Esophagus squamous epithelium (tissue), 5 donors: ENCODE measurements at places on chromosomes 2 and 18. TPM values are rescaled to one million over a fixed set of nuclear protein-coding genes. Genes with fewer than 3 reads are reported as not detected.

GRCh38 chr2:45190481-45190942, 181.3 kb upstream of the SIX2 start:
- no peaks in the 10 kb centered on the region for H3K36me3 ChIP-seq
- H3K27me3 ChIP-seq: peaks cover 35% of the 10 kb centered on the region
- H3K4me3 ChIP-seq: no peak overlapping the region
- no peaks in the 10 kb centered on the region for H3K4me1 ChIP-seq
- H3K27ac ChIP-seq: no peak overlapping the region

The SPATA3 gene
- not detected for total RNA-seq

DNA sequence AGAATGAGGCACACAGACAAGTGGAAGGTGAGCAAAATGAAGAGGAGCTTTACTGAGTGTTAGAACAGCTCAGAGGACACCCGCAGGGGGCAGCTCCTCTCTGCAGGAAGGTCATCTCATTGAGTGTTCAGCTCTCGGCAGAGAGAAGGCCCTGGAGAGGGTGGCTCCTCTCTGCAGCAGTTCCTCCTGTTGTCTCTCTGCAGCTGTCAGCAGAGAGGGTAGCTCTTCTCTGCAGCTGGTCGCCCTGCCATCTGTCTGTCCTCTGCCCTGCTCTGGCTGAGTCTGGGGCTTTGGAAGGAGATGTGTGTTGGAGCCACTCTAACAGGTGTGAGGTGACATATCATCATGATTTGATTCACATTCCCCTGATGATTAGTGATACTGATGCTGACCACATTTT, 6.8 kb upstream of the SNTG2 start:
- no peak overlapping the region for H3K27ac ChIP-seq
- DNase-seq: no peak
- H3K4me1 ChIP-seq: no peaks in the 10 kb centered on the region
- no peak overlapping the region for H3K4me3 ChIP-seq

DNA sequence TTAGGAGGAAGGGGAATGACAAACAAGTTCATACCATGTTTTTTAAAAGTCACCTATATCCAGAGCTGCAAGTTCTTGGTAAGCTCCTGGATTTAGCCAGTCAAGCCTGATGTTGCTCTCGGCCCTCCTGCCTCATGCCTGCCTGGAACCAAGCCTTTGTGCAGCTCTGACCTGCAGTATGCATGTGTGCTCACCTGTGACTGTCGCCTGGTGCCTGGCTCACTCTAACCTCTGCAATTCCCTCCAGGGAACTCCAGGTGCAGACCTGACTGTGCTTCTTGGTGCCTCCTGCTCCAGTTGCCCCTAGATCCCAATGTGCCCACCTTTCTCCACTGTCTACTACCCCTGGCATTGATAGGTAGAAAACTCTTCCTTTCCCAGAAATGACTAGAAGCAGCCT, 85.1 kb upstream of the ZBTB14 start:
- no peak for DNase-seq
- H3K27ac ChIP-seq: no peak overlapping the region
- no peaks in the 10 kb centered on the region for H3K27me3 ChIP-seq
- no peaks in the 10 kb centered on the region for H3K36me3 ChIP-seq
- H3K4me1 ChIP-seq: no peaks in the 10 kb centered on the region
- H3K4me3 ChIP-seq: no peak overlapping the region

The RNU2-63P gene
- total RNA-seq: not detected

DNA sequence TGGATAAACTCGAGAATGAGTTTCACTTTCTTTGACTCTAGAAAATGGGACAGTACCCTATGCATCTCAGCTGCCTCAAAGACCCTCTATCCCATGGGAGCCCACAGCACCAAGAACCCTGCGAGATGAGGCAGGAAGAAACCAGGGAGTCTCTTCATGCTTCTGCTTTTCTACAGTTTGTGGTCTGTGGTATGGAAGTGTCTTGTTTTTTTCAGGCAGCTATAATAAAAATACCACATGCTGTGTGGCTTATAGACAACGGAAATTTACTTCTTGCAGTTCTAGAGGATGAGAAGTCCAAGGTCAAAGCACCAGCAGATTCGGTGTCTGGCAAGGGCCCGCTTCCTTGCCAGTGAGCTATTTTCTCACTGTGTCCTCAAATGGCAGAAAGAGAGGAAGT, 257.9 kb downstream of the SUCLG1 start:
- no peaks in the 10 kb centered on the region for H3K4me1 ChIP-seq
- H3K4me3 ChIP-seq: no peak overlapping the region
- no peaks in the 10 kb centered on the region for H3K36me3 ChIP-seq
- DNase-seq: no peak
- H3K27ac ChIP-seq: no peak overlapping the region

DNA sequence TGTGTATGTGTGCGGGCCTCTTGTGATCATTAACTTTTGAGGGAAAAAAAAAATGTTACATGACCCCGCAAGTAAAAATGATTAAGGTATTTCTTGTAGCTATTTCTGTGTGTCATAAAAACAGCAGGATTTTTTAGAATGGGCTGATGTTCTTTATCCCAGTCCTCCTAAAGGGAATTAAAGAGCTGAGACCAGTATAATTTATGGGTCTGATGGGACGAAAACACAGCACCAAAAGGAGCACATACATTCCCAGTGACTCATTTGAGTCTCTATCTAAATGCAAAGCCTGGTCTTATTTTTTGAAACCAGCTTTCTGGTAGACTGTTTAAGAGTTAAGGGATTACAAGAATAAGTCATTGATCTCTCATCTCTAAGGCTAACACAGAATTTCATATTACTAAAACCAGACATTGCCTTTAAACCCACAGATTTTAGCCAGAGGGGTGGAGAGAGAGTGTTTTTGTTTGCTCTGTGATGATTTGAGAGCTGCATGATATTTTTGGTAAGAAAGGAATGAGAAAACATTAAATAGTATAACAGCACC, 342.3 kb upstream of the EPHA4 start:
- DNase-seq: no peak
- no peaks in the 10 kb centered on the region for H3K4me1 ChIP-seq
- H3K4me3 ChIP-seq: no peak overlapping the region
- no peaks in the 10 kb centered on the region for H3K36me3 ChIP-seq

GRCh38 chr2:195863564-195863963, 205.1 kb downstream of the DNAH7 start:
- no peaks in the 10 kb centered on the region for H3K27me3 ChIP-seq
- no peaks in the 10 kb centered on the region for H3K4me1 ChIP-seq

The MERTK gene
- total RNA-seq: 12.2 TPM

DNA sequence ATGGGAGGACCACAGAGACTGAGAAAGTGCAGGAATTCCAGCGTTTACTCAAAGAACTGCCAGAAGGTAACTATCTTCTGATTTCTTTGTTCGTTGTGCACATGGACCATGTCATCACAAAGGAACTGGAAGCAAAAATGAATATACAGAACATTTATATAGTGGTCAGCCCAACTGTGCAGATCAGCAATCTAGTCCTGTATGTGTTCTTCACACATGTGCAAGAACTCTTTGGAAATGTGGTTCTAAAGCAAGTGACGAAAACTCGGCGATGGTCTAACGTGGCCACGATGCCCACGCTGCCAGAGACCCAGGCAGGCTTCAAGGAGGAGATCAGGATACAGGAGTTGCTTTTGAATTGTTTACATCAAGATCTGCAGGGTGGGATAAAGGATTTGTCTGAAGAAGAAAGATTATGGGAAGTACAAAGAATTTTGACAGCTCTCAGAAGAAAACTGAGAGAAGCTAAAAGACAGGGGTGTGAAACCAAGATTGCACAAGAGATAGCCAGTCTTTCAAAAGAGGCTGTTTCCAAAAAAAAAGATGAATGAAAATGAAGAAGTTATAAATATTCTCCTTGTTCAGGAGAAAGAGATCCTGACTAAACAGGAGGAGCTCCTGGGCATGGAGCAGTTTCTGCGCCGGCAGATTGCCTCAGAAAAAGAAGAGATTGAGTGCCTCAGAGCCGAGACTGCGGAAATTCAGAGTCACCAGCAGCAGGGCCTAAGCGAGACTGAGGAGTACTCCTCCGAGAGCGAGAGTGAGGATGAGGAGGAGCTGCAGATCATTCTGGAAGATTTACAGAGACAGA, 8.3 kb upstream of the CHST10 start:
- H3K27me3 ChIP-seq: no peaks in the 10 kb centered on the region
- no peak overlapping the region for H3K4me3 ChIP-seq
- H3K4me1 ChIP-seq: no peaks in the 10 kb centered on the region
- no peak overlapping the region for H3K27ac ChIP-seq

The LBH gene
- 16.7 TPM for total RNA-seq

GRCh38 chr18:489244-490023, 11.1 kb downstream of the COLEC12 start:
- no peak overlapping the region for H3K4me3 ChIP-seq
- no peaks in the 10 kb centered on the region for H3K36me3 ChIP-seq
- no peak for DNase-seq
- H3K27me3 ChIP-seq: no peaks in the 10 kb centered on the region

The SDC1 gene
- total RNA-seq: 757 TPM

The TP53I3 gene
- total RNA-seq: 85.2 TPM

DNA sequence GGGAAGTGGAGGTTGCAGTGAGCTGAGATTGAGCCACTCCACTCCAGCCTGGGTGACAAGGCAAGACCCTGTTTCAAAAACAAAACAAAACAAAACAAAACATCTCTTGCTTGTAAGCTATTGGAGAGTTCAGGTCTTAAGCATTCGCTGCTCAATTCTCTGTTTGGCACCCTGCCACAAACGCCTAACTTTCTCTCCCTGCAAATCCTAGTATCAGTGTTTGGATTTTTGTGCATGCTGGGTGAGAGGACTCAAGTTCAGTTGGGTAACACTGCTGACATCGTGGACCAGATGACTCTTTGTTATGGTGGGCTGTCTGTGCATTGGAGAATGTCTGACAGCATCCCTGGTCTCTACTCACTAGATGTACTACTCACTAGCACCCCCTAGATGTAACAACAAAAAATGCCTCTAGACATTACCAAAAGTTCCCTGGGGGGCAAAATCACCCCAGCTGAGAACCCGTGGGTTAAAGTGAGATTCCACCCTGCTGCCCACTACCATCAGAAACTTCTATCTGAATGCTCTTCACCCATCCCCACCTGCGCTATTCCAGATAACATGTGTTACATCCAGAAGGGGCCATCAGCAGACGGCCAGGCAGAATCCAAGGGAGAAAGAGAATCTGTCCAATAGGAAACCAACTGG, 50.9 kb downstream of the CACNB4 start:
- H3K4me1 ChIP-seq: peaks cover 5% of the 10 kb centered on the region
- no peaks in the 10 kb centered on the region for H3K36me3 ChIP-seq
- H3K4me3 ChIP-seq: no peak overlapping the region

The MARCO gene
- 4.2 TPM for total RNA-seq

DNA sequence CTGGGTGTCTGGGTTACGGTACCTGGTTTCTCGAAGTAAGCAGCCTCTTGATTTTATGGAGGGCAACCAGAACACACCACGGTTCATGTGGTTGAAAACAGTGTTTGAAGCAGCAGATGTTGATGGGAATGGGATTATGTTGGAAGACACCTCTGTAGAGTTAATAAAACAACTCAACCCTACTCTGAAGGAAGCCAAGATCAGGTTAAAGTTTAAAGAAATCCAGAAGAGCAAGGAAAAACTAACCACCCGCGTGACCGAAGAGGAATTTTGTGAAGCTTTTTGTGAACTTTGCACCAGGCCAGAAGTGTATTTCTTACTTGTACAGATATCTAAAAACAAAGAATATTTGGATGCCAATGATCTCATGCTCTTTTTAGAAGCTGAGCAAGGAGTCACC, 279.8 kb downstream of the PLCL1 start:
- H3K27ac ChIP-seq: no peak overlapping the region
- no peaks in the 10 kb centered on the region for H3K27me3 ChIP-seq
- H3K4me1 ChIP-seq: no peaks in the 10 kb centered on the region
- no peak for DNase-seq

GRCh38 chr2:58432491-58433170, 191.5 kb upstream of the FANCL start:
- DNase-seq: no peak
- H3K4me3 ChIP-seq: no peak overlapping the region
- H3K36me3 ChIP-seq: no peaks in the 10 kb centered on the region
- no peak overlapping the region for H3K27ac ChIP-seq
- peaks cover 11% of the 10 kb centered on the region for H3K4me1 ChIP-seq

GRCh38 chr2:127455566-127456493, 37.6 kb downstream of the PROC start:
- H3K27ac ChIP-seq: no peak overlapping the region
- H3K4me1 ChIP-seq: no peaks in the 10 kb centered on the region
- H3K36me3 ChIP-seq: no peaks in the 10 kb centered on the region
- no peak for DNase-seq
